ENCODE measurements at places on chromosomes 4 and X.
A peak's percentile ranks its signal among the peaks of the same experiment; 100 is the strongest.

- no peak for DNase-seq
Measured at GRCh38 chr4:141340458-141340857, 119.8 kb downstream of the ZNF330 start.

GRCh38 chrX:70444326-70444945 is at the start of gene DLG3:
Gene DLG3 (plus strand): TSS chrX:70444835. CDS start chrX:70445202, 367 bp downstream.
- no peak for DNase-seq

DNA sequence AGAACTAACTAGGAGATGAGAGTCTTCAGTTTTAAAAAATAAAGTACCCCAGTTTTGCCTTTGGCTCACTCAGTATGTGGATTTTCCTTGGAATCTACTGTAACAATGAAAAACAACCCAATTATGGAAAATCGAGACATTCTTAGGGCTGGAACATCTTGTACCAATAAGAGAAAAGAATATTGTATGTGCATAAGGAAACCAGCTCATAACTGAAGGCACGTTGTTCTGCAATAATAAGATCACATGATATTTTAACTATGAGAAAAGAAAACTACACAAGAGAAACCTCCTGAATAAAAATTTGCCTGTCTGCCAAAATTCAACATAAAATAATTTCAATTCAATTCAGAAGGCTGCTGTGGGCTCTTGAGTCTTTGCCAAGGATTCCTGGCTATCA is 261.8 kb upstream of the EDNRA start:
- DNase-seq, result no peak

- DNase-seq, result no peak
Measured at GRCh38 chrX:19810006-19810774, 77.2 kb downstream of the SH3KBP1 start.

DNA sequence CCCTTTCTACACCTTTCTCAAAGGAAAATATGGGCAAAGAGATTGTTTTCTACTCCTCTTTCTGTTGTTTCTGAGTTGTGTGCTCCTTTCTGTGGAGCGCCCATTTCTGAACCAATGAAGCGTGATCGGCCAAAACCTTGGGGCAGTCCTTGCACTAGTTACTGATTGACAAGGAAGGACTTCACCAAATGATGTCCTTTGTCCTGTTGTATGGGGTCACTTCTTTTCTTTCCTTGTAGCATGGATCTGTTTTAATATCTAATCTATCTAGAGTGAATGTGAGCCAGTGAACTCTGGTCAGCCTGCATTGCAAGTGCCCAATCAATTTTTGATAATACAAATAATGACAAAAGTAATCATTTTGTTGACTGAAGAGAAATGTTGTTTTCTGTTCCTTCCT is 94.5 kb downstream of the EGF start:
- DNase-seq, result no peak

DNA sequence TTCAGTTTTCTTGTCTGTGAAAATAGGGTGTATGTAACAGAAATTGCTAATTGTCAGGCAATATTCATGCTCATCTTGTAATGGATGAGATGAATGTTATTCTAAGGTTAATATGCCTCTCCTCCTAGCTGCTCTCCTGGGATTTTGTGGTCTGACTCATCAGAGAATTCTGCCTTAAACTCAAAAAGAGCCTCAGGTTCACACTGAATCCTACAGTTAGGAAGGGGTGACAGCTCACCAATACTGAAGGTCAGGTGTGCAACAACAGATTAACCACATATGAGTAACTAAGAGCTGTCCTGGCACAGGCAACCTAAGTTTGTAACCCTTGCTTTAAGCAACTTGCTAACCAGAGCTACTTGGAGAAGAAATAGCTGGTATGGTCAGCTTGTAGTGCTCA is 197.7 kb downstream of the SPATA18 start:
- DNase-seq, result no peak

- DNase-seq, result no peak
Measured at GRCh38 chr4:22672519-22672918, 20.2 kb upstream of the GBA3 start.

GRCh38 chrX:85503258-85504158 is 124.0 kb upstream of the POF1B start:
- no peak for DNase-seq

GRCh38 chr4:48634688-48635308 is 144.7 kb downstream of the ZAR1 start:
- no peak for DNase-seq

DNA sequence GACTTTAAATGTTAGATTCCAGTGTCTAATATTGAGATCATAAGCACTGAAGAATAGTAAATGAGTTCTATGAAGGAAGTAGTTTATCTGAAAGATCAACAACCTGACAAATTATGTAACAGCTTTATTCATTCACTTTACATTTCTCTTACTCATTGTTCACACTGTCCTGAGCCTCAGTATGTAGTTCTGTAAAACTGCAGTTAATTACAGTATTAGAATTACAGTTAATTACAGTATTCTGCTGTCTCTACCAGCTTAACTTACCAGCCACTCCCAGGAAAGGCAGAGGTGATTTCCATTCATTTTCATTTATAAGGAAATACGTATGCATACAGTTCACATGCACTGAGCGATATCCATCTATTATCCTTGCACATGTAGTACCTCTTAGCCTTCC is 32.7 kb downstream of the NFKB1 start:
- DNase-seq, result no peak

- no peak for DNase-seq
Measured at GRCh38 chrX:23374291-23374690, 39.6 kb downstream of the PTCHD1 start.

- DNase-seq, result no peak
Measured at GRCh38 chr4:164383358-164384220, 370.3 kb upstream of the SMIM31 start.

GRCh38 chr4:138595171-138595570 is 353.0 kb upstream of the SLC7A11 start:
- no peak for DNase-seq

GRCh38 chrX:37455381-37455780 is 106.2 kb downstream of the PRRG1 start:
- DNase-seq, result no peak

GRCh38 chrX:115940888-115941332 is 229.6 kb upstream of the AGTR2 start:
- no peak for DNase-seq

DNA sequence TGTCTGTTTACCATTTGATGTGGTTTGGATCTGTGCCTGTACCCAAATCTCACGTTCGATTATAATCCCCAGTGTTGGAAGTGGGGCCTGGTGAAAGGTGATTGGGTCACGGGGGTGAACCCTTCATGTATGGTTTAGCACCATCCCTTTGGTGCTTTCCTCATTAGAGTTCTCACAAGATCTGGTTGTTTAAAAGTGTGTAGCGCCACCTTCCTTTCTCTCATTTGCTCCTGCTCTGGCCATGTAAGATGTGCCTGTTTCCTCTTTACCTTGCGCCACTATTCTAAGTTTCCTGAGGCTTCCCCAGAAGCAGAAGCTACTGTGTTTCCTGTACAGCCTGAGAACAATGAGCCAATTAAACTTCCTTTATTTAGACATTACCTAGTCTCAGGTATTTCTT is 610.7 kb upstream of the ADGRL3 start:
- DNase-seq, result no peak

GRCh38 chr4:39978904-39979303 is 1.2 kb upstream of the PDS5A start:
- no peak for DNase-seq

GRCh38 chr4:14708574-14708973 is 293.7 kb upstream of the CPEB2 start:
- no peak for DNase-seq

DNA sequence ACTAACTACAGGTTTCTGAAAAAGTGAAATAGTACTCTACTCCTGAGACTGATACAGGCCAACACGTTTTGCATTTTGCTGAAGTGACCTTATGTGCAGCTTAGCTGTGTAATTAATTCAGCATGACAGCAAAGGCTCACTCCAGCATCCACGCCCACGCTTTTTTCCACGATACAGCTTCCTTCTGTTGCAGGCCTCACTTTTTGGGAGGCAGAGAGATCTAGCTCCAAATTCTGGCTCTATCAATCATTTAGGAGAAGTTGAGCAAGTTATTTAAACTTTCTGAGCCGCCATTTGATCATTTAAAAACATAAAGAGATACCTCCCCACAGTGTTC is 160.3 kb downstream of the AFAP1 start:
- no peak for DNase-seq

- DNase-seq, result no peak
Measured at GRCh38 chr4:25817059-25817681, 45.6 kb downstream of the SEL1L3 start.

- DNase-seq, result peak; percentile 40
Measured at GRCh38 chr4:37892641-37893040, 1.8 kb downstream of the TBC1D1 start.

- no peak for DNase-seq
Measured at GRCh38 chrX:39939678-39940077, 158.1 kb downstream of the BCOR start.

- DNase-seq, result no peak
Measured at GRCh38 chrX:39629001-39629400, 468.8 kb downstream of the BCOR start.

GRCh38 chrX:105872941-105873340 is 50.6 kb downstream of the NRK start:
- no peak for DNase-seq

- DNase-seq, result peak; percentile 59
Measured at GRCh38 chr4:2792711-2793585, at the start of gene SH3BP2. Gene SH3BP2 (plus strand): TSS chr4:2793085. CDS start chr4:2820618, 27,533 bp downstream.

DNA sequence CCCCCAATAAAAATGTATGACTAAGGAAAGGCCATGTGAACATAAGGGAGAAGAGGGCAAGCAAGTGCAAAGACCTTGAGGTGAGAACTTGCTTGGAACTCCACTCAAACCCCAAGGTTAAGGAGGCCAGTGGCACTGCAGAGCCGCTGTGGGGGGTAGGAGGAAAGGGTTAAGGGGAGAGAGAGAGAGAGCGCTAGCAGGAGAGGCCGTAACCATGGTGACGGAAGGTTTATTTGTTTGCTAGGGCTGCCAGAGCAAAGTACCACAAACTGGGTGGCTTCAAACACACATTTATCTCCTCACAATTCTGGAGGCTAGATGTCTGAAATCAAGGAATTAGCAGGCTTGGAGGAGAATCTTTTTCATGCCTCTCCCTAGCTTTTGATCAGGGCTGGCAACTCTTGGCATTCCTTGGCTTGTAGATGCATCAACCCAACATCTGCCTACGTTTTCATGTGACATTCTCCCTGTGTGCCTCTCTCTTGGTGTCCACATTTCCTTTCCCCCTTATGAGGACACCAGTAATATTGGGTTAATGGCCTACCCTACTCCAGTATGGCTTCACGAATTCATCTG is 35.2 kb downstream of the SMIM20 start:
- no peak for DNase-seq

DNA sequence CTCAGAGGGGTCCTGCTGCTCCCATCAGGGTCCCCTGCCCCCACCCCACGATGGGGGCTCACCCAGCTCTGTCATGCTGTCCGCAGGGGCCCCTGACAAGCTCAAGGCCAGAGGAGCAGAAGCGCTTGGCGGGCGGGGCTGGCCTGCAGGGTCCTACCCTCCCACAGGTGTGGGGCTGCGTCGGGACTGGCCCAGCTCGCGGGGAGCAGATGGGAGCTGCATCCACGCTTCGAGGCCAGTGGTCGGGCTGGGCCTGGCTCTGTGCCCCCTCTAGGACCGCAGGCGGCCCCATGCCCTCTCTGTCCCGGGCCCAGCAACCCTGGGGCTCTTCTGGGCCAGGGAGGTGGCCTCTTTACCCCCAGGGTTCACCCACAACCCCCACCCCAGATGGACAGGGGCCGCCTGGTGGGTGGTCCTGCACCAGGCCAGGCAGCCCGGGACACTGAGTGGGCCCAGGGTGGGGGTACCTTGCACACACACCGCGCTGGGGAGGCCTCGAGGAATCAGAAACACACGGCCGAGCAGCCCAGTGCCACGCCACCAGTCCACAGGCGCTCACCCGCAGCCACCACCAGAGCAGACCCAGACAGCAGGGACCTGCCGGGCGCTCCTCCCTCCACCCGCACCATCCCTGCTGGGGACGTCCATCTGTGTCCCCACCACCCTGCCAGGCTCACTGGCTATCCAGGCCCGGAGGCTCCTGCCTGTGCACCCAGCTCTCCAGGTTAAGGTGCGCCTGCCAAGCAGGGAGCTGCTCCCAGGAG is 30.0 kb downstream of the TACC3 start:
- no peak for DNase-seq

GRCh38 chrX:1584237-1585011 is 7.0 kb upstream of the AKAP17A start:
- no peak for DNase-seq

DNA sequence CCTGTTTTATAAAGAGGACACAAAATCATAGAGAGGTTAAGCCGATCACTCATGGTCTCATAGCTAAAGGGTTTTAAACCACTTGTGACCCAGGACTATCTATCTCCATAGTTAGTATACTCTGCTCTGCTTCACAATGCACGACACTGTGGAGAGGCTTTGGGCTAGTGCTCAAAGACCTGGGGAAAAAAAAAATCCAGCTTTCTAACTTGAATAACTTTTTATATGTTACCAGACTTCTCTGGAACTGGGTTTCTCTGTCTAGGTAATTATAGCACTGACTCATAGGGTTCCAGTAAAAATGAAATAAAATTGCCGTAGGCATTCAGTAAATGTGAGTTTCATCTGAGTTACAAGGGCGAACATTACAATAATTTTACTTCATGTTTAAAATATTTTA is 273.7 kb upstream of the TECRL start:
- no peak for DNase-seq

DNA sequence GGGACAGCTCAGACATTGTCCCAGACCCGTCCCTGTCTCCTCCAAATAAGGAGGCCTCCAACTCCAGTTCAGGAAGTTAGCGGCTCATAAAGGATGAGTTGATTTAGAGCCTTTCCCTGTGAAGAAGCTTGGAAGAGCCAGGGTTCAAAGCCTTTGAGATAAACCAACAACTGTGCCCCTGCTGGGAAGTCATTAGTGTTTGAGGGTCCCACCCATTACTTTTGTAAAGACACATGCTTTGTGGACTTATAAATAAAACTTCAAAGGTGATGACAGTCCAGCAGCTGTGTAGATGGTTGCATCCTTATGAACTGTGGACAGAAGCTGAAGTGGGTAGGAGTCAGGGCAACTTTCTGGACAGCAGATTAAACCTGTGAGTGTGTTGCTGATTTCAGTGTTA is 86.0 kb upstream of the PGRMC2 start:
- DNase-seq, result no peak

- DNase-seq, result no peak
Measured at GRCh38 chrX:15437724-15438123, 53.5 kb upstream of the VEGFD start.

GRCh38 chrX:79290596-79290995 is 76.5 kb downstream of the ITM2A start:
- no peak for DNase-seq

DNA sequence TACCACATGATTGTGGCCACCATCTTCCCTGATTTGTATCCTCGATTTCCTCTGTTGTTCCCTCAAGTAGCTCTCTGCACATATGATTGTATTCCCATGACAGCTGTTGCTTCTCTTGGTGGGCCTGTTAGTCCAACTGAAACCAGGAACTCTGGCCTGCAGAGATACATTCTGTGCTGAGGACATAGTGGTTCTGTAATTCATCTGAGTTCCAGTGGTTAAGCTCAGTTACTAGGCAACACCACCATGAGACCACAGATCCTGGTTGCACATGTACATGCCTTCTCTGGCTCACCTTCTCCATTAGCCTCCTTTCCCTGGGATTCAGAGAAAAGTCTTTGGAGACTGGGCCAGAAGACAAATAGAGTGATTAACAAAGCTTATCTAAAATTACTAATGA is 172.1 kb upstream of the SLC7A11 start:
- no peak for DNase-seq

GRCh38 chr4:145446184-145446583 is 35.5 kb upstream of the SMAD1 start:
- no peak for DNase-seq
